Stimulated activated CD4-positive, alpha-beta T cell treated with anti-CD3 and anti-CD28 coated beads, Interleukin-1b, Interleukin-23, amount 100 ng/mL, for 1 hour (primary cell): ENCODE measurements at places on chromosomes 12 and 14.

DNA sequence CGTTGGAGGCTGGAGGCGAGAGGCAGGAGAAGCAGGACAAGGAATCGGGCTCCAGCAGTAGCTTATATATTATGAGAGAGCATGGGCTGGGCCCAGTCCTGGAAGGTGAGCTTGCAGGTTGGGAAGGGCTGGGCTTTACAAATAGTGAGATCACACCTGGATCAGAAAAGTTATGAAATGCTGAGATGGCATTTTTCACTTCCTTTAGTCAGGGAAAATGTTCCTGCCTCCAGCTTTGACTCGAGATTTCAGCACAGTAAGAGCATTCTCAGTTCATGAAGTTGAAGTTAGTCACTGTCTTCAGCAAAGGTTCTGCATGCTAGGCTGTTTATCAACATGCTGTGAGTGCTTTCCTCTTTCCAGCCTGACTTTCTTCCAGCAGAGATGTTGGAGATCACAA is at the start of gene KRT6C:
TSS of gene KRT6C (minus strand) at position 38 of the 400 bp plus-strand sequence. CDS start 68 bp downstream, outside the sequence.
- DNase-seq, result no peak

GRCh38 chr14:26531894-26532293 is 65.9 kb downstream of the NOVA1 start:
- DNase-seq, result no peak

GRCh38 chr14:104978746-104979691 is 845 bp upstream of the AHNAK2 start:
- no peak for DNase-seq

DNA sequence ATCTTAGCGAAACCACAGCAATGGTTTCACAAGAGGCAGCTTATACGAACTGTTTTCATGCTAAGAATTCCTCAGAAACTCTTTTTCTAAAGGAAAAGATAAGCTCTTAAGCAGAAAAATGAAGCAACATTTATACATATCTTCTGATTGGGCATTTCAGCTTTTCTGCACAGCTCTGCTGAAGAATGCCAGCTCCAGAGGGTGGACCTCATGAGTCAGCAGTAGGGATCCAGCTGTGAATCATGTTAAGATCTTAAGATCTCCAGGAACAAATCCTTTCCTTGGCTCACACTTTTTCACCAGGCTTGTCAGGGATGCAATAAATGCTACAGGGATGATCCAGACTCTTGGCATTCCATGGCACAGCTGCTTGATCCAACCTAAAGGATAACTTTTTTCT is 477.1 kb upstream of the CCDC196 start:
- no peak for DNase-seq

DNA sequence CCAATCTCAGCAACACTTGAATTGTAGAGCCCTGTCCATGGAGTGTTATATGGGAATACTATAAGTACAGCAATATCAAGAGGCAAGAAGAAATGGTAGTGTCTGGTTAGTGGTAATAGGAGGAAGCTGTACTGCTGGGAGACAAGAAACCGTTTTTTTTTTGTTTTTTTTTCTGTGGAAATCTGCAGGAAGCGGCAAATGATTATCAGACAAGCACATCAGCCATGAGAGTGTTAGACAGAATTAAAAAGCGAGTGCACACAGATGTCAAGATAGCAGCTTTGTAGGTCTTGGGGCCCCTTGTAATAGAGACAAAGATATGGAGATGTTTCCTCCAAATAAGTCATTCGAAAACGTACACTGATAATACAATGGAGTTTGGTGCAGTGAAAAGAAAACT is 6.7 kb downstream of the TESPA1 start:
- no peak for DNase-seq

GRCh38 chr12:129589503-129589902 is 314.3 kb downstream of the TMEM132D start:
- no peak for DNase-seq

- no peak for DNase-seq
Measured at GRCh38 chr14:77098529-77099353, 683 bp downstream of the CIPC start.

DNA sequence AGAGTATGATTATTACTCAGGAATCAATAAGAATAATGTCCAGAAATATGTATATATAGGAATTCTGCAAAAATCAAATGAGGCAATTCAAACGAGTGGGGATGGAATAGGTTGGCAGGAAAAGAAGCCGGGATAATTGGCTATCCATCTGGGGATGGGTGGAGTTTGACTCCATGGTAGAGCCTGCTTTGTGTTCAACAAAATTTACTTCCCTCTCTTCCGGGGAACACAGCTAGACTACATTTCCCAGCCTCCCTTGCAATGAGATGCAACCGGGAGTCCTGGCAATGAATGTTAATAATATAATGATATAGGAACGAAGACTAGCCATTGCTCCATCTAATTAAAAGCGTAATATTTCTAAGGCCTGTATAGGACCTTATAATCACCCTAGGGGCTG is 146.6 kb downstream of the EFCAB11 start:
- DNase-seq, result no peak

- DNase-seq, result peak; percentile 29
Measured at GRCh38 chr12:124566997-124567672, at the start of gene NCOR2. Gene NCOR2, minus strand, starts transcription at chr12:124567612. Its CDS starts 72,361 bp downstream, at chr12:124495251.
